ENCODE measurements at places on chromosomes 3 and 15.

GRCh38 chr3:30597131-30597768 is 9.2 kb upstream of the TGFBR2 start:
- DNase-seq: no peak

GRCh38 chr15:66057089-66057488 is 187.8 kb downstream of the RAB11A start:
- no peak for DNase-seq

DNA sequence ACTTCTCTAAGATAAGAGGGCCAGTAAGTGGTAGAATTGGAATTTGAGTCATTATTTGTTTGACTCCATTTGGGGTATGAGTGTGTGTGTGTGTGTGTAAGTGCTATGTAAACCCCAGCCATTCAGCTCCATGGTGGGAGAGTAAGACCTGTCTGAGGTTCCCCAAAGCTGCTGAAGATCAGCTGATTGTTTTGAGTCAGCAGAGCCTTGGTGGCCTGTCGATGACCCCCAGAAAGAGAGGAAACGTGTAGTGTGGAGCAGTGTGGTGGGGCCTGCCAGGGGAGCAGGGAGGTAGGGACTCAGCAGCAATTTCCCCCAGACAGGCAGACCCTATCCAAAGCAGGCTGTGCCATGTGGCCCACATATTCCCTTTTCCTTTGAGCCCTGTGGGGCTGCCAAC is 5.3 kb downstream of the DVL3 start:
- DNase-seq: no peak

GRCh38 chr3:55601366-55602080 is 114.4 kb upstream of the WNT5A start:
- no peak for DNase-seq

GRCh38 chr3:11570789-11571495 is 72.8 kb downstream of the VGLL4 start:
- no peak for DNase-seq

DNA sequence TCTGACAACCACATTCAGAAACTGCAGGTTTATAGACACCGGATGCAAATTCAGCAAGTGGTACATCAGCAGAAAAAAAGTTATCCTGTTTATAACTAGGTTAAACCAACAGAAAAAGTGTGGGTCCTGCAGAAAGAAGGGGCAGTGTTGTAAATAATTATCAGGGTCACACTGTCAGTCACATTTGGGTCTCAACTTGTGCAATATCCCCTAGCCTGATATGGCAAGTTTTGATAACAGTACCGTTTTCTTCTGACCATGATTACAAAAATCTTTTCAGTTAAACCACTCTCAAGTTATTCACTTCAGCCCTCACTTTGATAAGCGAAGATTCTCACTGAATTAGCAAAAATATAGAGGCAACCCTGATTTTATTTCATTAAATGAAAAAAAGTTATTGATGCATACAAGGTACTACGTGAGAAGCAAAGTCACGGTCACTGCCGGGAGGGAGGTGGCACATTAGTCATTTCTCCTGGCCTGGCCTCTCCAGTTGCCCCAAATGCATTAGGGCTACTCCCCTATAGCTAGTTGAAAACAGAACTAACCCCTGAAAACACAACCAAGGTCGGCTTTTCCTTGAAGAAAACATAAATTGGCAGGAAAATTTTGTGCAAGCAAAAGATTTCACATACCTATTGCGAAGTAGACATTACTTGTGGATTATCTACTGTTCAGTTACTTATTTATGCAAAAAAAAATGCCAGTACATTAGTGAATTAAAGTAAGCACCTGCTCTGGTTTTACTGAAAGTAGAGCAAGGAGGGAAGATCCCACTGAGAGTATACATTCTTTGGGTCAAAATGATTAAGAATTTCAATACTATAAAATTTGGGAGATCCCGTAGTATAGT is 28.6 kb downstream of the IL5RA start:
- no peak for DNase-seq

GRCh38 chr3:23624305-23624704 is 181.4 kb upstream of the UBE2E1 start:
- DNase-seq: no peak

DNA sequence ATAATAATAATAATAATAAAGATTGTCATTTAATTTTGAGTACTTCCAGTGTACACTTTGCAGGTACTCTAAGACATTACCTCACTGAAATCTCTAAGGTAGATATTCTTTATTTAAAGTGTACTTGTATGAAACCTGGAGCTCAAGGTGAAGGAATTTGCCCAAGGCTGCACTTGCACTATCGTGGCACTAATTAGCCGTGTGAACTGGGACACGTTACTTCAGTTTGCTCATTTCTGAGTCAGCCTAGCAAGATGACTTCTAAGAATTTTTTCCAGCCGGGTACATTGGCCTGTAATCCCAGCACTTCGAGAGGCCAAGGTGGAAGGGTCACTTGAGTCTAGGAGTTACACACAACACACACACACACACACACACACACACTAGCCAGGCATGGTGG is 33.5 kb downstream of the MLH1 start:
- DNase-seq: no peak

- DNase-seq: no peak
Observed at GRCh38 chr15:72967811-72968530, 84.3 kb upstream of the NEO1 start.

GRCh38 chr3:151204530-151205402 is 1.8 kb upstream of the GPR171 start:
- no peak for DNase-seq

- DNase-seq: no peak
Observed at GRCh38 chr3:43727930-43728329, 37.2 kb downstream of the ABHD5 start.

- no peak for DNase-seq
Observed at GRCh38 chr3:168801794-168802193, 706.1 kb upstream of the GOLIM4 start.

GRCh38 chr3:147712357-147712756 is 303.2 kb downstream of the ZIC1 start:
- no peak for DNase-seq

DNA sequence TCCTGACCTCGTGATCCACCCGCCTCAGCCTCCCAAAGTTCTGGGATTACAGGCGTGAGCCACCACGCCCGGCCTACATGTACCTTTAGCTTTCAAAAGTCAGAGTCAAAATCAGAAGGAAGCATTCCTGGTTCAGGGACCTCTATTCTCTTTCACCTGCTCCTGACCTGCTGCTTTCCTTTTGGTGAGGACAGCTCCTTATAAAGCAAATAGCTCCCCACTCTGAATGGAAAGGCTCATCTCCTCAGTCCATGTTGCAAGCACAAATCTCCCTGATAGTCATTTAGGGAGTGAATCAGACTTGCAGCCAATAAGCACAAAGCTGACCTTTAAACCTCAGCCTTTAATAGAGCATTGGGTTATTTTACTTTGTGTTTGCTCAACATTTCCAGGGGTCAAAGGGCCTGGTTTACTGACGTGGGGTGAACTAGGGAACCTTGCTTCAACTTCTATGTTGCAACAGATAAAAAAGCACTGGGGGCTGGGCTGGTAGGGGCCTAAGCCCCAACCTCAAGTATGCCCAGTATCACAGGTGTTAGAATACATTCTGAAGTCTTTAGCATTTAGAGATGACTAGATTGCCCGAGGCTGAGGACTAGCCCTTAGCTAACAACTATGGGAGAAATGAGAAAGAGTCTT is 43.1 kb downstream of the THRB start:
- no peak for DNase-seq

GRCh38 chr3:197302696-197303341 is 4.4 kb upstream of the DLG1 start:
- no peak for DNase-seq
